ENCODE measurements at places on chromosomes 13 and 19.

- no peak for DNase-seq
Measured at GRCh38 chr13:108573455-108573854, 56.0 kb upstream of the MYO16 start.

GRCh38 chr19:39432677-39433025 is 3.1 kb downstream of the RPS16 start:
- no peak for DNase-seq

GRCh38 chr13:80828759-80829158 is 487.8 kb upstream of the SPRY2 start:
- no peak for DNase-seq

DNA sequence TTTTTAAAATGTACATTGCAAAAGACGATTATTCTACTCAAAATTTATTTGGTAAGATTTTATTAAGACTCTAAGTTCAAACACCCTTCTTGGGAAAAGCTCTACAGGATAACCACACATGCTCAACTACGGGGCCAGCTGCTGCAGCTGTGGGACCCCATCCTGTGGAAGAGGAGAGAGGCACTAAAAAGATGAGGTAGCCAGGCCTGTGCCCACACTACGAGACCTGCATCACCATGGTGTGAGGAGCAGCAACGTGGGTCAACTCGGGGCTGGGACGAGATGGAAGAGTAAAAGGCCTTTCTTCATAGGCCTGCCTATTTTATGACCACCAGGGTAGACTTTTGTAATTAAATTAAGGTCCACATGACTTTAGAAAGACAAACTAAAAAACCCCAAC is 4.6 kb upstream of the CCNP start:
- no peak for DNase-seq

DNA sequence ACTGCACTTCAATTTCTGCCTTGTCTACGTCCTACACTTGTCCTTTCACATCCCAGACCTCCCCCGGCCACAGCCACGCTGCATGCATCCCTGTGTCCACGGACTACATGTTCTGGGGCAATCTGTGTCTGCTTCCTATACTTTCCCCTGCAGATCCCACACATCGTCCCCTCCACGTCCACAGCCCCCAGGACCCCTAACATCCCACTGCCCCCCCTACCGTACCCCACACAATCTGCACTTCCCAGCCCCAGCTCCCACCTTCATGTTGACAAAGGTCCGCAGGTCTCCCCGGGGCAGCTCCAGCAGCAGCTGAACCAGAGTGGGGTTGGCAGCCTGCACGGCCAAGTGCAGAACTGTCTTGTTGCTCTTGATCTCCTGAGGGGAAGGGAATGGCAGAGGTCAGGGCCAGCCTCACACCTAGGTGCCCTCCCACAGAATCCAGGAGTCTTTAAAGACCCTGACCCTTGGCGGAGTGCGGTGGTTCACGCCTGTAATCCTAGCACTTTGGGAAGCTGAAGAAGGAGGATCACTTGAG is 10.2 kb downstream of the NFKBID start:
- DNase-seq, result no peak

GRCh38 chr13:40101708-40102359 is 446.4 kb downstream of the COG6 start:
- no peak for DNase-seq

- peak; percentile 97 for DNase-seq
Measured at GRCh38 chr19:39845933-39846677, at the start of gene FBL. TSS of gene FBL (minus strand) at chr19:39846379. CDS start at chr19:39846300, 79 bp downstream.

DNA sequence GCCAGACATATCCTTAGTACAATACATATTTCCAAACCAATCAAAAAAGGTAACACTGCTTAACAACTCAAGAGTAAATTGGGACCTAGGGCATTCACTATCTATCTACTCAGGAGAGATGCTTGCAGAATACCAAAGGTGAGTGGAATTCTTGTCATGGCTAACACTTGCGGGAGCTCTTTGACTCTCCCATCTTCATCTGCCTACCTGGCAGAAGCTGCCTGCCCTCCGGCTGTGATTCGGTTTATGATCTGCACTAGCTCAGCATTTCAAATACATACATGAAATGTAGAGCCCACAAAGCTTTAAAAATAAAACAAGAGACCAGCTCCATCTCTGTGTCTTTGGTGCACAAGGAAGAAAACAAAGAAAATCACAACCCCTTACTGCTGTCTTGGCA is 127.3 kb downstream of the STARD13 start:
- DNase-seq, result no peak

DNA sequence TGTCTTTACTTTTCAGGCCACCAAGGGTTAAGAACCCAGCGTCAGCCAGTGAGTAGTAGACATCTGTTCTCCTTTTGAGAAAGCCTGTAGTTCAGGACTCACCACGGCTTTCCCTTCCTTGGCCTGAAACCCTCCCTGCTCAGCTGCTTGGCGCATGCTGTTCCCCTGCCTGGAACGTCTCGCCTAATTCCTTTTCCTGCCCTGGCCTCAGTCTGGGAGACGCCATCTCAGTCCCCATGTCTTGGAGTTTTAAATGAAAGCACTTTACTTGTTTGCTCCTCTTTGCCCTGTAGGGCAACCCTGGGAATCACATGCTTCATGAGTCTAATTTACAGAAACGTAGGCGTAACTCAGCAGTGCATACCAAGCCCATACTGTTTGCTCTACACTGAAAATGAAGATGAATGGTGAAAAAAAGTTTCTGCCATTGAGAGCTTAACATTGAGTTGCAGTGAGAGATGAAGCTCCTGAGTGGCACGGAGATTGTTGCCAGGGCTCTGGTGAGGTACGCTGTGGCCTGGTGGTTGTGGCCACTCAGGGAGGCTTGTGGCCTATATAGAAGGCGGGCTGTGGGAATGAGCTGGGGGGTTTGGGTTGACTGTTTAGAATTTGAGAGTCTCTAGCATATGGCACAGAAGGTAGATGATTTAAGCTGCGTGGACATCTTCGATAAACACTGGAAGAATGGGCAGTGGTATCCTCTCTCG is 52.8 kb downstream of the GATAD2A start:
- no peak for DNase-seq

DNA sequence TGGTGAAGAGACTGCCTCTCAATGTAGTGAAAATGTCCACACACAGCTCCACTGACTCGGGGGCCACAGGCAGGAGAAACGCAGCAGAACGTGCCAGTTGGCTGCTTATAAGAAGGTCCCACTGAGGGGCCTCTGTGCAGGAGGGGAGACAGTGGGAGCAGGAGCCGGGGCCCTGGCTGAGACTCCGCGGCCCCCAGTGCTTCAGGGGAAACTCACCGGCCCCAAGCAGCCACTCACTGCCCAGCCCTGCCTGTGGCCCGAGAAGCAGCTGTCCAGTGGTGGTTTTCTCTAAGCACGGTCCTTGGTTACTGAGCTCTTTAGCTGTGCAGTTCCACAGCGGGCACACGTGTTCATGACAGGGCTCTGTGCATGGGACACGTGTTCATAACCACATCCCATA is 91.9 kb upstream of the MCF2L start:
- peak; percentile 32 for DNase-seq
